ENCODE measurements at places on chromosomes 11 and 22.
A peak's percentile ranks its signal among the peaks of the same experiment; 100 is the strongest.

GRCh38 chr11:2581931-2582350 lies 117.9 kb downstream of the KCNQ1OT1 start:
- DNase-seq = peak; percentile 1

DNA sequence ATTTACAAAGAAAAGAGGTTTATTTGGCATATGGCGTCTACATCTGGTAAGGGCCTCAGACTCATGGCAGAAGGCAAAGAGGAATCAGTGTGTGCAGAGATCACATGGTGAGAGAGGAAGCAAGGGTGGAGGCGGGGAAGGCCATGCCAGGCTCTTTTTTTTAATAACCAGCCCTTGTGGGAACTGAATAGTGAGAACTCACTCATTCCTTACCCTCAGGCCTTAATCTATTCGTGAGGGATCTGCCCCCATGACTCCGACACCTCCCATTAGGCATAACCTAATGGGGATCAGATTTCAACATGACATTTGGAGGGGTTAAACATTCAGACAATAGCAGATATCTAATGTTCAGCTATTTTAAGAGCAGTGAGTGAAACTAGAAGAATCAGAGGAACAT lies 55.7 kb downstream of the ATM start:
- DNase-seq = no peak

DNA sequence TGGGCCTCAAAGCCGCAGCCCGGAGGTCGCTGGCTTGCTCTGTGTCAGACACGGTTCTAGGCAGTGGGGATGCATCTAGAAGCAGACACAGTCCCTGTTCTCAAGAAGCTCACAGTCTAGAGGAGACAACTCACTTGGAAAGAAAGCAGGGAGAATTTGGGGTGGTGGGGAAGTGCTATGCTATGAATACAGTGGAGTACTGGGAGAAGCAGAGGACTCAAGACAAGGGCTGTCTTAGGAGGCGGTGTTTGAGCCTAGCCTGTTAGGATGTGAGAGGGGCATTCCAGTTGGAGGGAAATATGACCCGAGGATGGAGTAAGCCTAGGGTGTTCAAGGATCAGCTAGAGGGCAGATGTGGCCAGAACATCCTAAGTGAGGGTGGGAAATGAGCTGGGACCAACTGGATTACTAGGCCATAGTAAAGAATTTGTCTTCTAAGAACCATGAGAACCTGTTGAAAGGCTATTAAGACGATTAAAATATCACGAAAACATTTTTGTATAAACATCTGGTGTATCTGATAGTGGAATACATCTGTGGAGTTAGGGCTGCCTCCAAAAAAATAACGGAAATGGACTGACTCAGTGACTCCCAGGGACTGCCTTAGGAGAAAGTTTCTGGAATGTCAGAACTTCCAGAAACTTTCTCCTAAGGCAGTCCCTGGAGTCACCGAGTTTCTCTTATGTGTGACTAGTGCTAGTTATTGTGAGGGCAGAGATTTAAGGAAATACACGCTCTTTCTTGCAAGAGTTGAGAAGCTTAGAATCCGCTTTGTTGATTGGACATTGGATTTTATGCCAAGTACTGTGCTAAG lies 1.1 kb upstream of the PITPNB start:
- DNase-seq = no peak

- DNase-seq = no peak
Observed at GRCh38 chr11:122170815-122171475, 54.9 kb upstream of the BLID start.

GRCh38 chr11:116773203-116774097 lies 663 bp upstream of the BUD13 start:
- DNase-seq = no peak

DNA sequence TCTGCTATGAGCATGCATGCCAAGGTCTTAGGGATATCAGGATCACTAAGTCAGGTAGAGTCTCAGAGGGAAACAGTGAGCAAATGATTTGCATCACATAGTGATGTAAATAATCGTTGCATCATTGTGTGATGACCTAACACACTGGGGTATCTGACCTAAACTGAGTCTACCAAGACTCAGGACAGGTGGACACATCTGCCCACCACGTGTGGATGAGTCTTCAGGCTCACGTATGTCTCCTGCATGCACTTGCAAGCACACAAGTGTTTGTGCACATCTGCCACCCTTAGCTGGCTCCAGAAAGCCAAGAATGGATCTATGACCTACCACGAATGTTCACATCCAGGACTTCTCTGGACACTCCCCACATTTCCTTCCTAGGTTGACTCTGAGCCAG lies 111.2 kb downstream of the FEZ1 start:
- DNase-seq = no peak
